LHCN-M2 (cell line): ENCODE measurements at places on chromosomes 13 and 19. TPM values are rescaled to one million over a fixed set of nuclear protein-coding genes. Genes with fewer than 3 reads are reported as not detected.

- peak; percentile 3 for DNase-seq
These were observed 26.2 kb downstream of the ZNF160 start for GRCh38 chr19:53076984-53077383.

DNA sequence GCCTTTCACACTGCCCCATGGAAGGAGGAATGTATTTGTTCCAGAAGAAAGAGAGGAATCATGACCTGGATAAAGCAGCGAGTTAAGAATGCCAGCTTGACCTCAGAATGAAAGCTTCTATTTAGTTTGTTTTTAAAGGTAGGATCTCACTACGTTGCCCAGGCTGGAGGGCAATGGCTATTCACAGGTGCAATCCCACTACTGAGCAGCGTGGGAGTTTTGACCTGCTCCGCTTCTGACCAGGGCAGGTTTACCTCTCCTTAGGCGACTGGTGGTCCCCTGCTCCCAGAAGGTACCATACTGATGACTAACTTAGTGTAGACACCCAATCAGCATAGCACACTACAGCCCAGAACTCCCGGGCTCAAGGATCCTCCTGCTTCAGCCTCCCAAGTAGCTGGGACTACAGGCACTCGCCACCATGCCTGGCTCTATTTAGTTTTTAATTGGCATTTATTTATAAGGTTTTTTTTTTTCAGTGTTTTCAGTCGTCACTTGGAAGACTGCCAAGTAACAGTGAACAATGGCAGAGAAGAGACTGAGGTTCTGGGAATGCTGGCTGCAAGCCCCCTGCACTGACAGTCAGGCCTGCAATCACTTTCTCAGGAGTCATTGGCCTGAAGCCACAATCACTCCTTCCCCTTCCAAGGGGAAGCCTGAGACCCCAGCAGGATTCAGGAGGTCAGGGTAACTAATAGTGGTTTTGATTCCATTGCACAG, 73.1 kb downstream of the EPS15L1 start:
- no peak for DNase-seq

DNA sequence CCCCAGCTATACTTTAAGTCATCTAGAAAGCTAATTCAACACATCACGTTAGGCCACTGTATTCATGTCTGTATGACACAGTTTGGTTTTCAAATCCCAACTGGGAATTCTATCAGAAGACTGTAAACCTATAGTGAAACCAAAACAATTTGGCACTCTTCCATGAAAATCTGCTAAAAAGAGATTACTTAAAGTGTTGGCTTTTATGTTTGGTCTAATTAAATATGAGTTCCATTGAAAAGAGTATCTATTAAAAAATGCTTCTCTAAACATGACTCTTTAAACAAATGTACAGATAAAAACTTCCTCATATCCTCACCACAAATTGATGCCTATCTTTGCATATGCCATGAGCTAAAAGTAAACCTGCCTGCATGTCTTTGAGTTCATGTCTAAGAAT, 25.4 kb downstream of the PCDH9 start:
- peak; percentile 19 for DNase-seq

- no peak for DNase-seq
These were observed 6.5 kb downstream of the BRME1 start for GRCh38 chr19:13899393-13899792.

DNA sequence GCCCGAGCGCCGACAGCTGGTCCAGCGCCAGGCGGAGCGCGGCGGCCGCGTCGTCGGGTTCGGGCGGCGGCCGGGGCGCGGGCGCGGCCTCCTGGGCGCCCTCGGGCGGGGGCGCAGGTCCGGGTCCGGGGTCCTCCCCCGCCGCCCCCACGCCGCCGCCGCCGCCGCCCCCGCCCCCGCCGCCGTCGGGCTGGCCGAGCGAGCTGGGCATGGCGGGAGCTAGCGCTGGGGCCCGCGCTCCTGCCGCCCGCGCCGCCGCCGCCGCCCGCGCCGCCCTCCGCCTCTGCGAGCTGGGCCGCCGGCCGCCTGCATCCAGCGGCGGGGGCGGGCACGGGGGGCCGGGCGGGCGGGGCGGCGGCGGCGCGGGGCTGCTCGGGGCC, 287 bp downstream of the MEX3D start:
- DNase-seq = no peak

DNA sequence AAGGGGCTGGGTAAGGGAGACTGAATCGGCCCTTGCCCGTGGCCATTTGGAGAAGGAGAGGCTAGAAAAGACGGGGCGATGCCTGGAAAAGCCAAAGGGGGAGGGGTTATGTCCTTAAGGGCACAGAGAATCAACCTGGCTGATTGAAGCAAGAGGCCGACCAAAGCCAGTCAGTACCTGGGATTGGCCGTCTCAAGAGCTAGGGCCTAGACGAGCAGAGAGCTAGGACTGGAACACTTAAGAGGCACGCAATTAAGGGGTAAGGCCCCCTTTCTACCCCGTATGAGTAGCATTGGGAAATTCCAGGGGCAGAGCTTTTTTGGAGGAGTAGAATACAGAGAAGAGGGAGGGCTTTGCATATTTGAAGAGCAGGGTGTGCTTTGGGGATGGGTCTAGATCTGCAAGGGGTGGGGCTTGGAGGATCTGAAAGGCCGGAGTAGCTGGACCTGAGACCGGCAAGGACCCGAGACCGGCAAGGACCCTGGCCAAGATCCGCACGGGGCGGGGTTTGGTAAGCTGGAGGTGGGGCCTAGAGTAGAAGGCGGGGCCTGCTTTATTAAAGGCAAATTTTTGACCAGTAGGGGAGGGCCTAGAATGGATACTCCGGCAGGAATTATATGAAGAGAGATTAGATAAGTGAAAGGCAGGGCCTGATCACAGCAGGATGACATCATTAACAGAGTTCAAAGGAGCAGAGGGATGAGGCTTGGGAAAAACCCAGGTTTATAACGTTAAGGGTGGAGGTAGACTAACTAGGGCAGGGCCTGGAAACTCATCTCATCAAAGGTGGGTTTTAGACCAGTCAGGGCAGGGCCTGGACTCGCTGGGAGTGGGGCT, 10.7 kb upstream of the CACNG6 start:
- no peak for DNase-seq

DNA sequence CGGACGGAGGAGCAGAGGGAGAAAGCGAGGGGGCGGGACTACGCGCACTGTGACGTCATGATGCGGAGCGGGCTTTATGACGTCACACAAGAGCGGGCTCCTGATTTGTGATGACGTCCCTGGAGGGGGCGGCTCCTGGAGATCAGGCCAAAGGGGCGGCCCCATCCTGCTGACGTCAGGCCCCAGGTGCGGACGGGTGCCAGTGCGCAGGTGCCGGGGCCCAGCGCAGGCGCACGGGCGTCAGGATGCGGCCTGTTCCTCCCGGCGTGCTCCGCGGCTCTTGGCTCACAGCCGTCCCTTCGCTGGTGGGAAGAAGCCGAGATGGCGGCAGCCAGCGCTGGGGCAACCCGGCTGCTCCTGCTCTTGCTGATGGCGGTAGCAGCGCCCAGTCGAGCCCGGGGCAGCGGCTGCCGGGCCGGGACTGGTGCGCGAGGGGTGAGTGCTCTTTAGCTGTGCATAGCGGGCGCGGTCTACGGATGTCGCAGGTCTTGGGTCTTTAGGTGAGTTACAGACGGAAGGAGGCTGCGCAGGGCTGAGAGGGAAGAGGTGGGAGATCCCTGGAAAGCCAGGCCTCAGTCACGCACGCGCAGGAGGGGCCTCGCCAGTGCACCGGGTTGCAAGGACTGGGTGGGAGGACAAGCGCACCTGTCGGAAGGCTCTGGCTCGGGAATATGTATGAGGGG, at the start of the genes EMC10 and GARIN5A:
TSS of gene EMC10 (plus strand) at position 284 of the 683 bp plus-strand sequence. CDS start at position 322, 38 bp downstream.
TSS of gene GARIN5A (minus strand) at position 625 of the 683 bp plus-strand sequence. CDS start at position 165, 460 bp downstream.
- DNase-seq = peak; percentile 88

DNA sequence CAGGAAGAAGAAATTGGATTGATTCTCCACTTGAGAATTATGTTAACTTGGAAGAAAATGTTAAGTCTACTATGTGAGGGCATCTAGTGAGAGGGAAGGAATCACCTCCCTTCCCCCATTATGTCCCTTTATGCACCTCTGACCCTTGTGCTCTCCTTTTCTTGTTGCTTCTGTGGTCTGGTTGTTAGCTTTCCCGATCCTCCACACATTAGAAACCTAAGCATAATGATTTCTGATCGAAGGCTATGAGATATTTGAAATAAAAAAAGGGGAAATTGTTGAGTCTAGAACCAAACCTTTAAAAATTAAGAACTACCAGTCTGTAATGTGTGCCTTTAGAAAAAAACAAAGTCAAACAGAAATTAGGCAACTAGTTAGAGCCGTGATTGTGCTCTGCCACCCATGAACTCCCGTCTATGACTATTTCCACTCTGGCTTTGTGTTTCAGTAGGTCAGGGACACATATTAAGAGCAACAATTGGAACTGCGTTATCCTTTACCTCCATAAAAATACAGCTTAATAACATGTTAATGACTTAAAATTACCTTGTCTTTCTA, 463 bp upstream of the GPC6 start:
- no peak for DNase-seq

- no peak for DNase-seq
These were observed 88.4 kb downstream of the DNAJC15 start for GRCh38 chr13:43111559-43112400.

DNA sequence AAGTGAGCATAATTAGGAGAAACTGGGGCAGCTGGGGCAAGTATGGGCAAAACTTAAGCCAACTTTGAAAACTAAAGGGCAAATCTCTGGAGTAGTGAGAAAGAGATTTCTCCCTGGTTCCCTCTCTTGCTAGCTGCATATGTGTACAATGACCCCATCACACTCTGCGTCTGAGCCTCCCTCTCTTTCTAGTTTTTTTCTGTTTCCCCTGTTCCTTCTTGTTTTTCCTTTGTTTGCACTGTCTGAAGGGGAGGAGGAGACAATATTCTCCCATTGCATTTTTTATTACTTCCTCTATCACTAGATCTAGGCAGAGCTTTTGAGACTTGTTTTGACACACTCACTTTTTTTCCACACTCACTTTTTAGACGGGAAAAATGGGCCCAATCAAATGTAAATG, 11.2 kb upstream of the CLDN10 start:
- DNase-seq = no peak

DNA sequence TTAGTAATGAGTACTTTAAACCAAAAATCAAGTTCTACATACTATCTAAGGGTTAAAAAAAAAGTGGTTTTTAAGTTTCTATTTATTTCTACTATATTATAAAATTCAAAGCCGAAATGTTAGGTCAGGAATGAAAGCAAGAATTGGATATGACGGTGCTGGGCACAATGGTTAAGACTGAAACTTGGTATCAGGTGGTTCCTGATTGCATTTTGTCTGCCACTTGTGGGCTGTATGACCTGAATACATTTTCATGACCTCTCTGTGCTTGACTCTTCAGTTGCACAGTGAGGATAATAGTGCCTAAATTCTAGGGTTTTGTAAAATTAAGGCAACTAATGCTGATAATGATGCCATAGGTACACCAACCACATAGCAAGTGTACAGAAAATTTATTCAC, 22.3 kb upstream of the ZNF675 start:
- DNase-seq = no peak

DNA sequence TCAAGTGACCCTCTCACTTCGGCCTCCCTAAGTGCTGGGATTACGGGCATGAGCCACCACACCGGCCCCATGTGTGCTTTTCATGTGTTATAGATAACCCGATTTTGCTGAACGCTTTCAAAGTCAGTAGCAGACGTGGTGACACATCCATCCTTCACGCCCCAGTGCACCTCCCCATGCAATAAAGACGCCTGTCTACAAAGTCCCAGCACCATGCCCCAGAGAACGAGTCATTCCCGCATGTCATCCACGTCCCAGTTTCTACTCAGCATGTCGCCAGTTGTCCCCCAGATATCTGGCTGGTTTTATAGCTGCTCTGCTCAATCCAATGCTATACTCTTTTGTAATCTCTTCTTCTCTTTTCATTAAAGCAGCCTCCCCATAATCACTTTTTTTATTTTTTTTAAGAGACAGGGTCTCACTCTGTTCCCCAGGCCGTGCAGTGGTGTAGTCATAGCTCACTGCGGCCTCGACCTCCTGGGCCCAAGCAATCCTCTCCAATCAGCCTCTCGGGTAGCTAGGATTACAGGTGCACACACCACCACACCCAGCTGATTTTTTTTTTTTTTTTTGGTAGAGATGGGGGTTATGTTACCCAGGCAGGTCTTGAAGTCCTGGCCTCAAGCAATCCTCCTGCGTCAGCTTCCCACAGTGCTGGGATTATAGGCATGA, 42.5 kb downstream of the DNM2 start:
- DNase-seq = peak; percentile 19

GRCh38 chr13:95122063-95122462, 179.2 kb downstream of the ABCC4 start:
- no peak for DNase-seq

DNA sequence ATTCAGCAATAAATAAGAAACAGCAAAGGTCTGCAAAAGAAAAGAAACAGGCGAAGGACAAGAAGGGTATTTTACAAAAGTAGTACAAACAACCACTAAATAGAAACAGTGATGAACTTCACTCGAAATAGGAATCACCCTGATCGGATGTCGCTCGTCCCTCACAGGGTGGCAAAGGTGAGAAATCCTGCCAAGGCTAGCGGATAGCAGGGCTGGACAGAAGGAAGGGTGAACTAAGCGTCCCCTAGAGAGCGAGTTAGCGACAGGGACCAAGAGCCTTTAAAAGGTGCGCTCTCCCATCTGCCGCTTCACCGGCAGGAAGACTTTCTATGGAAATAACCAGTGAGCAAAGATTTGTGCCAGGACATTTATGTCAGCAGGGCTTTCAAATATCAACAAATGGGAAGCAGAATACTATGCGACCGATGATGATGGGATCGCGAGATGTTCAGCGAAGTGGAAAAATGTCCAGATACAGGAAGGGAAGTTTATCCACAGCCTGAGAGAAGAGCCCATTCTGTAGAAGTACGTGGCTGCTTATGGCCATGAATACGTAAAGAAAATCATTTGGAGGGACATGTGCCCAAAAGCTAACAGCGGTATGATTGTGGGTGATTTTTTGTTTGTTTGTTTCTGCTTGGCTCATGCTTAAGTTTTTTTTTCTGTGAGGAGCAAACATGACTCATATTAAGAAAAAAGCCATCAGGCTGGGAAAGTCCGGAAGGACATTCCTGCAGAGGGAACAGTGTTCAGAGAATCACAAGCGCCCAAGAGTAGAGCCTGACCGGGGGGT, 18.9 kb downstream of the ELAVL1 start:
- peak; percentile 76 for DNase-seq

DNA sequence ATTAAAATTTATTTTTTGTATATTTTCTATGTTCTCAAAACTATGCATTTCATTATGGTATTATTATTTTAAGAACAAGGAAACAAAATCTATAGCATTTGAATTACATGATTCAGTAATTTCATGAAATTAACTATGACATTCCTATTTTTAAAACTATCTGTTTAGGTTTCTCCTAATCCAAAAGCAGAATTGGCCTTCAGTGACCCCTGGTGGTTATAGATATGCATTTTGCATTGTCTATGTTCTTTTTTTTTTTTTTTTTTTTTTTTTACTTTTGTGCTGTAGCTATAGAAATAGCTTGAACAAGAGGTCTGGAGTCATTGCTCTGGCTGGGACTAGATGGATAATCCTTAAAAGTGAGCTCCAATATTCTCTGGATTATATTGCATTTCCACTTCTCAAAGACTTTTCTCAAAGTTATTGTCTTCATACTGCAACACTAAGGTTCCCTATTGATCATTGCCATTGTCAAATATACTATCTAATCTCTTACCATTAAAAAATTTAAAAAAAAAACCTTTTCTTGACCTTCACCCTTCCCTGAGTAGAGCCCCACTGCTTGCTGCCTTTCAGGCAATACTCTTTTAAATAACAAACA, 15.9 kb upstream of the DNAJC3 start:
- DNase-seq = peak; percentile 56

- peak; percentile 14 for DNase-seq
These were observed 433 bp upstream of the ZNF616 start for GRCh38 chr19:52140032-52140710.

The ATP12A gene
- not detected in 2 replicates for total RNA-seq

The GPC6 gene
- 13.0 and 17.0 TPM in 2 replicates for total RNA-seq

The FOXO1 gene
- total RNA-seq = 4.6 and 6.2 TPM in 2 replicates

The RFPL4A gene
- not detected in 2 replicates for total RNA-seq

The TMIGD2 gene
- total RNA-seq = not detected in 2 replicates
